Smooth muscle cell of the umbilical artery (primary cell): ENCODE measurements at places on chromosomes 6 and 20. TPM values are rescaled to one million over a fixed set of nuclear protein-coding genes. Genes with fewer than 3 reads are reported as not detected.

Gene HLA-DPA1
- total RNA-seq, result 0.30 TPM in 1 of 2 replicates, not detected in the other

Gene PEX6
- 38.0 and 65.6 TPM in 2 replicates for total RNA-seq

Gene GPR31
- not detected in 2 replicates for total RNA-seq

Gene ELOVL4
- 7.1 and 7.6 TPM in 2 replicates for total RNA-seq

Gene PPP1R14C
- under 0.01 and 0.09 TPM in 2 replicates for total RNA-seq

Gene METTL24
- total RNA-seq, result not detected in 2 replicates
